Foreskin melanocyte (primary cell): ENCODE measurements at places on chromosomes 13 and 19.

GRCh38 chr13:42022336-42022735, 26.1 kb upstream of the DGKH start:
- no peak for DNase-seq

DNA sequence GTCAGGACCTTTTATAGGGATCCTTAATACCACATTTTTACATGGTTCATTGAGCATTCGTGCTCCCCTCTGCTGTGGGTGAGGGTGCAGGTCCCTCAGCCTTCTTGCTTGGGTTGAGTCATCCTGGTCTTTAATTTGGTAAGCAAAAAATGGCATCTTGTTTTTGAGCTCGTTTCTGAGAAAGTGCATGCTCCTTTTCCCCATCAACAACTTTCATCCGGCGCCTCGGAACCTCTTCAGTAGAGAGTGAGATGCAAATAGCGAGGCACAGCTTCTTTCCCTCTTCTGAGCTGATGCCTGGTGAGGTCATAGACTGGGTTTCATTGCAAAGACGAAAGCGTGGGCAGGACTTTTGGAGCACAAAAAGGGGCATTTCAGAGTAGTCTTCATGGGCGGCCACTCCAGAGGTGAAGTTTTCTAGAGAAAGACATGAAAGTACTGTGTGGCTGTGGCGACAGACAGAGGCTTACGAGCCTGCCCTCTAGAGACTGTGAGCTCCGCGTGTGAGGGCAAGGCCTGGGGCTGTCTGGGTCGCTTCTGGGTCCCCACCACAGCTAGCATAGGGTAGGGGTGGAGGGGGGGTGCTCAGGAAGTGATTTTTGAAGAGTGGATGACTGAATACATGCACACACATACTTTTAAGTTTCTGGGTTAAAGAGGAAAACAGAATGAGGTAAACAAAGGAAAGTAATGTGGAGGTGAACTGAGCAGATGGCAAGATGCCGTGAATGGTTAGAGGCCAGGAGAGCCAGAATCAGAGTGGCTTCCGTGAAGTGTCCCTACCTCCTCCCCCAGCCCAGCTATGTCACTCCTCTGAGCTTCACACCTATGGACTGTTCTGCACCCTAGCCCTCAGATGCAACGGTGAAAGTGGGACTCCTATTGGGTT, 44.3 kb downstream of the BBC3 start:
- DNase-seq: no peak

DNA sequence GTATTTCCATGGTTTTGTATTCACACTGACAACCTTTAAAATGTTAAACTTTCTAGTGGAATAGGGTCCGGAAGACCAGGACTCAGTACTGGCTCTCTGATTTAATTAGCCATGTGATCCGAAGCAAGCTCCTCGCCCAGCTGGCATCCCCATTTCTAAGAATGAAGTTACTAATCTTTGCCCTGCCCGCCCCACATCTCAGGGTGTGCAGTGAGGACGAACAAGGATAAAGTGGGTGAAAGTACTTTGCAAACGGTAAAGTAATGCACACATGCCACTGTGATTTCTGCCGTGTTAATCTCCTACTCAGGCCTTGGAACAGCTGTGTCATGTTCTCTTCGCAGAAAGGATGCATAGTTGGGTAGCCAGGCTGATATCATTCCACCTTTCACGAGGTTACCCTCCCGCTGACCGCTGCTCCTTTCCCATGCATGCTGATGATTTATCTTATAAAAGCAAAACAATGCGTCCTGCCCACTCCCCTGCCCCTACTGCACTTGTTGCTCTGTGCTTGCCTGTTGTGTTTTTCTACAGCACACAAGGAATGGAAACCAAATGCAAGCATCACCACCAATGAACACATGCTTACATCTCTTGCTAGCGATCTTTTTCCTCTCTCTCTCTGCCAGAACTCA, 539.0 kb downstream of the EFNB2 start:
- no peak for DNase-seq

GRCh38 chr13:110301606-110302553, 5.1 kb downstream of the COL4A1 start:
- DNase-seq: no peak

DNA sequence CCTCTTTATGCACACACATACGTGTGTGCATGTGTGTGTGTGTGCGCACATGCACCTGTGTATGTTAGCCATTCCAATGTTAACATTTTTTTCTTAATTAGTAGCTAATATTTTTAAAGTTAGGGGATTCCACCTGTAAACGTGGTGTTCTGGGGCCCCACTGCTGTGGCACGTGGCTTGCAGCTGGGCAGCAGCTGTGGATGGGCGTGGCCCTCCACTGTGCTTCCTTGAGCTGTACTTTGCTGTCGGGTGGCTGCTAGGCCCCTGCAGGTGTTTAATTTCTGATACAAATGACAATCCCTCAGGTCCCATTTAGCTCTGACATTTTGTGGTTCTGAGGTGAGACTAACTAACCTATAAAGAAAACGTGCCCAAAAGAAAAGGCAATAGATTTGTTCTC, 58.9 kb upstream of the GJB6 start:
- no peak for DNase-seq

DNA sequence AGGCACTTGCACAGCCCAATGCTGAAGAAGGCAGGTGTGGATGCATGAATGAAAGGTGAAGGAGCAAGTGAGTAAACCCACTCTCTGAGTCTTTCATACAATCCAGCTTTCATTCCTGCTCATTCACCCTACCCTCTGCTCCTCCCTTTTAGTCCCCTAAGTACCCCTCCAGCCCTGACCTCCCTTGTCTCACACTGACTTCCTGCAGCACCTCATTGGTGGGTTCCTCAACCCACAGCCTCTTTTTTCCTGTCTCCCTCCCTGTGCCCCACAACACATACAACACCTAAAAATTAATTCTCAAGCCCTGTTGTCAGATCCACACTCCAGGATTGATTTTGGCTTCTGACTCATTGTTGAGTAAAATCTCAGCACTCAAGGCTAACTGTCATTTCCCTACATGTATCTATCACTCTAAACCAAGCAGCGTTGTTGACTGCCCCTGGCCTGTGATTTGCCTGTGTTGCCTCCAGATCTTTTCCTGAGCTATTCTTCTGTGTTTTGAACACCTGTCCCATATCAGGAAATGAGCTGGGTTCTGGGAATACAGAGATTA, 177.3 kb upstream of the SERP2 start:
- no peak for DNase-seq

GRCh38 chr19:18780631-18781030, 10.5 kb downstream of the COMP start:
- no peak for DNase-seq

DNA sequence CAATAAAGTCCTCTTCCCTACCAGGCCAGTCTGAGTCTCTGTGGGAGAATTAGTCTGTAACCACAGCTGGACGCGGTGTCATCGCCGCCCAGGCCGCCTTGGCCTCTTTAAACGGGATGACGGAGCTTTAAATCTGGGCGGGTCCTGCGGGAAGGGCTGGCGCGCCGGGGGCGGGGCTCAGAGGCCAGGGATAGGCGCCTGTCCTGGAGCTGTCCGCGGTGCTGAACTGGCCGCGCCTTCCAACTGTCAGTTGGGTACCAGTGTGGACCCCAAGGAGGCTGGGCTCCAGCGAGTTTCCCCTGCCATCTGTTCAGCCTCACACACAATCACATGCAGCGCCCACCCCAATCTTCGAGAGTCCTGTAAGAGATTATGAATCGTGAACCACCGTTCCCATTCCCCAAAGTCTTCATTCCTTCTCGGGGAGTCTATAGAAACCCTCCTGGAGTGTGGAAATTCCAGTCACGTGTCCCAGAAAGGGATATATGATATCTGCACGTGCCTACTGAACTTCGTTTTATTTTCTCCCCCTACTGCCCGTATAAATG, 11.5 kb downstream of the APLP1 start:
- peak; percentile 61 for DNase-seq

GRCh38 chr13:82963226-82964099, 918.8 kb downstream of the SLITRK1 start:
- no peak for DNase-seq

DNA sequence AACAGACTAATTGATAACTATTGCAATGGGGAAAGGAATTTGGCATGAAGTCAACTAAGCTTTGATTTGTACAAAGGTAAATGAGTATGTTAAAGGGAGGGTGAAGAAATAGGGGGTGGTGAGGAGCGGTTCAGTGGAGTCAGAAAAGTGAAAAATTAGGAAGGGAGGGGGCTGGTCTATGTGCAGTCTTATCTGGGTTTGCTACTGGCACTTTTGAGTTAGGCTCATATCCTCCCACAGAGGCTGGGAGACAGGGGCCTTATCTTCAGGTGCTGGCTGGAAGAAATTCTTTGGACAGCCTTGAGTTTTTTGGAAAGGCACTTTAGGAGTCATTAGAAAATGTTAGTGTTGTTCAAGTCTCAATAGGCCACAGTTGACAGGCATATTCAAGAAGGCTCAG, 11.1 kb downstream of the ZNF302 start:
- no peak for DNase-seq

GRCh38 chr19:42293540-42293939, 8.4 kb upstream of the PRR19 start:
- DNase-seq: no peak

- no peak for DNase-seq
Observed at GRCh38 chr19:3100331-3100730, 6.2 kb downstream of the GNA11 start.

DNA sequence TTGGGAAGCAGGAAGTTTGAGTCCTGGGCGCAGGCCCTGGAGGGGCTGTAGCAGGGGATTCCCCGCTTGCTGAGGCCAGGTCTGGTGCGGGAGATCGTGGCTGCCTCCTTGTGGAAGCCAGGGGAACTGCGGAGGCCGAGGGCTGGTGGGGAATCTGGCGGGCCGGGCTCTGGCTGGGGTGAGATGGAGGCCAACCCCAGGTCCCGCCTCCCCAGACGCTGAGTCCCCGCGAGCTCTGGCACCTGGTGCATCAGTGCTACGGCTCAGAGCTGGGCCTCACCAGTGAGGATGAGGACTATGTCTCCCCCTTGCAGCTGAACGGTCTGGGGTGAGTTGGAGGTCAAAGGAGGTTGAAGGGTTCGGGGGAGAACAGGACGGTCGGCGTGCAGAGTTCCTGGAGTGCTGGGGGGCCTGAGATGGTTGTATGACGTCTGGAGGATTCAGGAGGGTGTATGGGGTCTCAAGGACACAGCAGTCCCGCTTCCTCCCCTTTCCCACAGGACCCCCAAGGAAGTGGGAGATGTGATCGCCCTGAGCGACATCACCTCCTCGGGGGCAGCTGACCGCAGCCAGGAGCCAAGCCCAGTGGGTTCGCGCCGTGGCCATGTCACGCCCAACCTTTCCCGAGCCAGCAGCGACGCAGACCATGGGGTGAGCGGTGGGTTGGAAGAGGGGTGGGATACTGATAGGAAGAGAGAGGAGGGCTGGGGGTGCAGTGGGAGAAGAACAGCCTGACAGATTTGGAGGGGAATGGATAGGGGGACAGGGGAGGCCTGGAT, 13.1 kb downstream of the GRAMD1A start:
- peak; percentile 44 for DNase-seq

DNA sequence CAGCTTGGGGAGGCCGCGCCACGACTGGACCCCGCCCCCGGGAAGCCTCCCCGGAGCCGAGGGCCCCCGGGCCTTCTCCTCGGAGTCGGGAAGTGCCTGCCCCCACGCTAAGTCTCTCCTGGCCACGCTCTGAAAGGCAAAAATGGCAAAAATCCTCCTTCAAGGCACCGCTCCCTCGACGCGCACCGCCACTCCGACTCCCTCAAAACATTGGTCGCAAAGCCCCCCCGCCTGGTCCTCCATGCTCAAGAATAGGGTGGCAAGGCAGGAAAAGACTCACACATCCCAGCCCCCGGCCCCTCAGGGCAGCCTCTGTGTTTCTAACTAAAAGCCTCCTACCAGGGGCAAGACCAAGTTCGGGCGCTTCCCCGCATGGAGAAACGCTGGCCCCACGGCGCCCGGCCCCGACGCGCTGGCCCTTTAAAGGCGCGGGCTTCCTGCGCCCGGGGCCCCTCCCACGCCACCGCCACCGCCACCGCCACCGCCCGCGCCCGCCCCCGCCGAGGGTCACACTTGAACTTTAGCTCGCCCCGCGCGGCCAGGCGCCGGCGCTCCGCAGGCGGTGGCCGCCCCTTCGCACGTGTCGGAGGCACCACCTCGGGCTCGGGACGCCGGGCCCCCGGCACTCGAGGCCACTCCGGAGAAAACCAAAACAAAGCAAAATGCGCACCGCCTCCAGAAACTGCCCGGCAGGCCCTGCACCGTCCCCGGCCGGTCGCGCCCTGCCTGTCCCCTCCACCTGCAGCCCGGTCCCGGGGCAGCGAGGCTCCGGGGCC, 1.9 kb downstream of the FOXO1 start:
- peak; percentile 29 for DNase-seq

- no peak for DNase-seq
Observed at GRCh38 chr19:30563691-30564090, 191.5 kb downstream of the ZNF536 start.

- no peak for DNase-seq
Observed at GRCh38 chr13:84500016-84500415, 617.7 kb upstream of the SLITRK1 start.

DNA sequence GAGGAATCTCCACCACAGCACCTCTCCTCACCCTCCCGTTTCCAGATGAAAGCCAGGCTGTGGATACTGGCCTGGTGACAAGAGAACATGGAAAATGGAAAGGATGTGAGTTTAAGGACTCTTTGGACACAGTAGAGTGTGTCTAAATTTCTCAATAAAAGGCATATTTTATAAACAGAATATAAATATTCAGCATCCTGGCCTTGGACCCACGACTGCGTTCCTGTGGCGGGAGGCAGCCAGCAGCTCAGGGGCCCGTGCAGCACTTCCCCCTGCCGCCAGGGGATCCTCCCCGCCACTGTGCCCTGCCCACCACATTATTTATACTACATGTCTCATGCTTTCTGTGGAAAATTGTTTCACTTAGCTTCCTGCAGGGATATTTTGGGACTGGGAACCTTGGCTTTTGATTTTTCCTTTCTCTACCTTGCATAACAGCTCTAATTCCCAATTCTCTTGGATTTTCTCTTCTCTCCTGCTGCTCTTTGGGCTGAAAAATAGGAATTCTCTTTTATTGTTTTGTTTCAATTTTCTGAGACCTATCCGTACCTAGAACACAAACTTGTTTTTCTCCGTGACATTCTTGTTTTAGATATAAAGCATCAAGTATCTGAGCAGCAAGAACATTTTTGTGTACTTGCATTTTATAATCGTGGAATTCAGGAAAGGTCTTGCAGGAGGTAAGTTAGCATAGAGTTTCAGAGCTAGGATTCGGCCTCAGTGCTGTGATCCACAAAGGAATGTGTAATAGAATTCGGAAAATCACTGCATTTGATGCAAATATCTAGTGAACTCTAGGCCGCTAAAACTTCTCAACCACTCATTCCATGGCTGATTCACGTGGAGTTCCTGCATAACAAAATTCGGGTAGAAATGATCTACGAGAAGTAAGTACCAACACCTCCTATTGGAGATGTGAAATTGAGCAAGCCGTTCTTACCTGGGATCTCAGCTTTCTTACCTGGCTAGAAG, 107.7 kb upstream of the SPATA13 start:
- no peak for DNase-seq

DNA sequence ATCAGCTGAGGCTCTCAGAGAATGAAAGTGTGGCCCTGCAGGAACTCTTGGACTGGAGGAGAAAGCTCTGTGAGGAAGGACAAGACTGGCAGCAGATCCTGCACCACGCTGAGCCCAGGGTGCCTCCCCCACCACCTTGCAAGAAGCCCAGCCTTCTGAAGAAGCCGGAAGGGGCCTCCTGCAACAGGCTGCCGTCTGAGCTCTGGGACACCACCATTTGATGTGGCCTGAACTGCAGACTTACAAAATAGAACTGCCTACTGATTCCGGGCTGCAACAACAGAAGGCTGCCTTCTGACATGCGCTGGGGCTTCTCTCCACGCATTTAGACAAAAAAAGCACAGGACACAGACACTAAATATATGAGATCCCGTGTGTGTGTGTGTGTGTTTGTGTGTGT, 577.2 kb downstream of the MYO16 start:
- DNase-seq: no peak

GRCh38 chr13:37134411-37135041, 29.1 kb upstream of the CSNK1A1L start:
- no peak for DNase-seq

GRCh38 chr19:13339869-13340268, 166.4 kb downstream of the CACNA1A start:
- DNase-seq: no peak
